ENCODE measurements at places on chromosomes 13 and 19. TPM values are rescaled to one million over a fixed set of nuclear protein-coding genes. Genes with fewer than 3 reads are reported as not detected.

ATP1A3 gene
- total RNA-seq, result 4.5 TPM

CLC gene
- not detected for total RNA-seq

ZNF793 gene
- total RNA-seq, result 20.3 TPM

KRTDAP gene
- total RNA-seq, result not detected

PSG2 gene
- total RNA-seq, result not detected

ZNF556 gene
- 0.21 TPM for total RNA-seq

- H3K36me3 ChIP-seq, result no peaks in the 10 kb centered on the region
- DNase-seq, result peak; percentile 59
- peak overlapping the region; percentile 84 for H3K27ac ChIP-seq
- H3K27me3 ChIP-seq, result no peaks in the 10 kb centered on the region
These were observed 4.9 kb upstream of the ERCC1 start for GRCh38 chr19:45428384-45429231.

- no peak for DNase-seq
- no peaks in the 10 kb centered on the region for H3K36me3 ChIP-seq
- no peak overlapping the region for H3K27ac ChIP-seq
- no peaks in the 10 kb centered on the region for H3K27me3 ChIP-seq
- H3K4me3 ChIP-seq, result no peak overlapping the region
- H3K4me1 ChIP-seq, result no peaks in the 10 kb centered on the region
These were observed 3.6 kb upstream of the NFILZ start for GRCh38 chr19:8626842-8627241.

- H3K36me3 ChIP-seq, result no peaks in the 10 kb centered on the region
- no peak overlapping the region for H3K27ac ChIP-seq
- DNase-seq, result peak; percentile 89
- H3K27me3 ChIP-seq, result no peaks in the 10 kb centered on the region
- peaks cover 4% of the 10 kb centered on the region for H3K4me1 ChIP-seq
These were observed 772.0 kb downstream of the DIAPH3 start for GRCh38 chr13:59391696-59392095.

- H3K4me3 ChIP-seq, result no peak overlapping the region
- H3K27me3 ChIP-seq, result no peaks in the 10 kb centered on the region
- no peaks in the 10 kb centered on the region for H3K4me1 ChIP-seq
- no peak overlapping the region for H3K27ac ChIP-seq
These were observed 59.4 kb downstream of the GPC6 start for GRCh38 chr13:93286047-93286446.

DNA sequence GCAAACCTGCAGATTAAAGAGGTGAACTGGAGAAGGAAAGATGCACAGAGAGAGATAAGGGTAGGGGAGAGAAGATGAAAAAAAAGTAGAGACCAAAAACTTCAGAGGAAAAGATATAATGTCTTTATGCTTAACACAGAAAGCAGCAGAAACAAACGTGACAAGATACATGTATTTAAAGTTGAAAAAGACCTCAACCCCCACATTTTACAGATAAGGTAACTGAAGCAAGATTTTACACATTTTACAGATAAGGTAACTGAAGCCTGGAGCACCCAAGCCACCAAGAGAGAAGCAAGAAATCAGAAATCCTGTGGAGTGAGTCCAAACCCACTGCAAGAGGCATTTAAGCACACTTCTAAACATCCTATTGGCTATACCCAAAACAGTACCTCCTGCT is 185.3 kb downstream of the TBC1D4 start:
- no peak overlapping the region for H3K27ac ChIP-seq
- DNase-seq, result no peak
- H3K4me3 ChIP-seq, result no peak overlapping the region
- H3K36me3 ChIP-seq, result peaks cover 7% of the 10 kb centered on the region
- H3K27me3 ChIP-seq, result no peaks in the 10 kb centered on the region

GRCh38 chr13:30607908-30608307 is 9.8 kb upstream of the USPL1 start:
- no peaks in the 10 kb centered on the region for H3K36me3 ChIP-seq
- no peak for DNase-seq
- no peak overlapping the region for H3K27ac ChIP-seq
- H3K4me3 ChIP-seq, result no peak overlapping the region

DNA sequence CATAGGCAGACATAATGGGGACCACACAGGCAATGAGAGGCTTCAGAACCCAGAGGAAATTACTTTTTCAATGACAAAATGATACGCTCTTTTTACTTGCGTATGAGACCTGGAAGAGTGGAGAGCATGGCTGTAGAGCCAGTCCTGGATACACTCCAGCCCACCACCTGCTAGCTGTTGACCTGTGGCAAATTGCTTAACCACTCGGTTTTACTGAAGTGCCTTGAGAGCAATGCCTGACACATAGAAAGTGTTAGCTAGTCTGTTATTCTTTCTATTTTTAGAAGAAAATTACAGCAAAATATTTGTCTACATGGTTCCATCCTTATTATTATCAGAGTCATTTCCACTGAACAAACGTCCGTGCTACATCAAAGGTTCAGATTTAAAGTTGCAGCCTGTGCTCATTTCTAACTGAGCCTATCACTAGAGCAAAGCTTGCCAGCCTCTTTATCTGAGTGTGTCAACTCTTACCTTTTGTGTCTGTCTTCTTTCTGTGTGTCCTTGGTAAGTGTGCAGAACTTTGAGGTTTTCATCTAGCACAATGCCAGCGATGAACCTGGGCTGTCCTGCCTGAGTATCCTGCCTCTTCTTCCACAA is 9.6 kb upstream of the GPR183 start:
- no peak overlapping the region for H3K4me3 ChIP-seq
- H3K36me3 ChIP-seq, result no peaks in the 10 kb centered on the region
- H3K4me1 ChIP-seq, result peaks cover 23% of the 10 kb centered on the region

- no peaks in the 10 kb centered on the region for H3K36me3 ChIP-seq
- no peaks in the 10 kb centered on the region for H3K27me3 ChIP-seq
- H3K27ac ChIP-seq, result no peak overlapping the region
- H3K4me3 ChIP-seq, result no peak overlapping the region
These were observed 554.5 kb downstream of the PCDH9 start for GRCh38 chr13:66675620-66676019.

- no peak overlapping the region for H3K4me3 ChIP-seq
- peak; percentile 42 for DNase-seq
- H3K27ac ChIP-seq, result no peak overlapping the region
- H3K36me3 ChIP-seq, result no peaks in the 10 kb centered on the region
These were observed 38.6 kb downstream of the LIG4 start for GRCh38 chr13:108176685-108177274.

GRCh38 chr13:59250336-59251189 is 913.2 kb downstream of the DIAPH3 start:
- no peak overlapping the region for H3K27ac ChIP-seq
- DNase-seq, result no peak
- H3K27me3 ChIP-seq, result no peaks in the 10 kb centered on the region
- no peak overlapping the region for H3K4me3 ChIP-seq

Data from cardiac muscle cell (in vitro differentiated cells and primary cell).